ENCODE measurements at places on chromosomes 3 and 15.
A peak's percentile ranks its signal among the peaks of the same experiment; 100 is the strongest.

DNA sequence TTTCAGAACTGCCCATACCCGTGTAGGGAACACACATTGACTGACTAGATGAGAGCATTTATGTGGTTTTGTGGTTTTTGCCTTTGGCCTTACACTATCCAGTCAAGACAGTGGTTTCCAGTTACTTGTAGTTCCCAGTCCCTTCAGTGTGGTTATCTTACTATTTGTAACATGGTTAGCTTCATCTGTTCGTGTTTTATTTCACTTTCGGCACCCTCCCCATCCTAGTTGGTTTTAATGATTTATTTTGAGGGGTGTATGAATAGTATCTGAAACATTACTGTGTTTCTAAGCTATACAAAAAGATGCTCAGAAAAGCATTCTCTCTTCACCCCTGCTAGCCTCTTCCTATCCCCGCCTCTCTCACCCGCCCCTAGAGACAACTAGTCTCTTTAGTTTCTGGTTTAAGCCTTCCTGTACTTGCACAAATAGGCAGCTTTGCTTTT, 14.1 kb downstream of the LYSMD4 start:
- DNase-seq: no peak

- DNase-seq: no peak
Measured at GRCh38 chr15:79154483-79155135, 64.0 kb upstream of the RASGRF1 start.

- DNase-seq: no peak
Measured at GRCh38 chr3:129836381-129837064, 57.0 kb downstream of the TMCC1 start.

- no peak for DNase-seq
Measured at GRCh38 chr15:32886459-32886858, 168.7 kb downstream of the GREM1 start.

GRCh38 chr3:63343674-63344073, 65.6 kb downstream of the SYNPR start:
- peak; percentile 96 for DNase-seq

DNA sequence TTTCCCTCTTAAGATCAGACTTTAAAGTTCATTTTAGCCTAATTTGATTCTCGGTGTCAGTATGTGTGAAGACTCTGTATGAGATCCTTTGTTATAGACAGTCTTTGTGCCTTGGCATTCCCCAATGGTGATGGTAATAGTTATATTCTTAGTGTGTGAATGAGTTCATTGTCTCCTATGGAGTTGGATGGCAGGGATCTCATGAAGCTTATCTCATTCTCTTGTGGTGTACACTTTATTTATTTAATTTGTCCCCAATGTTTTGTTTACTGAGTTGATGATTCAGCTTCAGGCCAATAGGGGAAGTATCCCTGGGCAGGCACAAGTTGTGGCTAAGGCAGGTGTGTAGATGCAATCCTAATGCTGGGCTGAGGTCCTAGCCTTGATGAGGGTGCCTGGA, 222.0 kb upstream of the DPPA4 start:
- DNase-seq: no peak

GRCh38 chr3:50258979-50259378, 10.0 kb upstream of the SEMA3B start:
- DNase-seq: no peak

DNA sequence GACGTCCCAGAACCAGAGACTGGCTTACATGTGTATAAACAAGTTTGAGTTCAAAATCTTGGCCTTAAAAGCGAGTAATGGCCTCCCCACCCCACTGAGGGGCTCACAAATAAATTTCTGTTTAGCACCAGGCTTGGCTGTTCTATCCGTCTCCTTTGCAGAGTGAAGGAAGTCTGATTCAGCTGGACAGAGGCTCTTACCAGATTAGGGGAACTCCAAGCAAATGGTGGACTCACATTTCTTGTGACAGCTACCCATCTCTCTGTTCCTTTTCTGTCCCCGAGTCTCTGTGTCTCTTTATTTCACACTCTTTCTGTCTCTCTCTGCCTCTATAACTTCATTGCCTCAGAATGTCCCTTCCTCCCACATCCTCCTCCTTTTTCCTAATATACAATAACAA, 62.7 kb downstream of the DGKG start:
- no peak for DNase-seq

DNA sequence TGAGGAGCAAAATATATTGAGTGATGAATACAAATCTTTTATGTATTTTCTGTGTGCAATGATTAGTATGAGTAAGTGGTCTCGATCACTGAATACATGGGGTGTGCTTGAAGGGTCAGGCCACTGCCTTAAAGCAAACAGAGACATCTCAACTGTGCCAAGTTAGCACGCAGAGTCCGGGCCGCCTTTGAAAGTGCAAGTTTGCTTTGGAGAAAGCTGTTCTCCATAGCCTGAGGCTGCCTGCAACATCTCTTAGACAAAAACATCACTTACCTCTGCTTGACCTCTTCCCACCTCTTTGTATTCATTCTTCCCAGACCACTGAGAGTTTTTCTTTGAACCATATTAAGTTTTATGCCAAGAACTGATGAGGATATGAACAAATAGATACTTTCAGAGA, 267.0 kb downstream of the ZBTB20 start:
- DNase-seq: no peak

DNA sequence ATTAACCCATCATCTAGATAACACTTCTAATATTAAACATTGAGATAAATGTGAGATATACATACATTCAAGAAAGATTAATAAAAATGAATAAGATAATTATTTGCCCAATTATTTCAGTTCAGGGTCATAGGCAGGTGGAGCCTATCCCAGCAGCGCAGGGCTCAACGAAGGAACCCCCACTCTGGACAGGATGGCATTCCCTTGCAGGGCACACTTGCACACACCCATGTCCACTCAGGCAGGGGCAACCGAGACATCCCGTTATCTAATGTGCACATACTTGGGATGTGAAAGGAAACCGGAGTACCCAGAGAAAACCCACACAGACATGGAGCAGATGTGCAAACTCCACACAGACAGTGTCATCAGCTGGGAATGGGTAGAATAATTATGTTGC, 175.4 kb upstream of the CMC1 start:
- no peak for DNase-seq

- peak; percentile 66 for DNase-seq
Measured at GRCh38 chr3:90095811-90096210, 988.4 kb downstream of the EPHA3 start.

DNA sequence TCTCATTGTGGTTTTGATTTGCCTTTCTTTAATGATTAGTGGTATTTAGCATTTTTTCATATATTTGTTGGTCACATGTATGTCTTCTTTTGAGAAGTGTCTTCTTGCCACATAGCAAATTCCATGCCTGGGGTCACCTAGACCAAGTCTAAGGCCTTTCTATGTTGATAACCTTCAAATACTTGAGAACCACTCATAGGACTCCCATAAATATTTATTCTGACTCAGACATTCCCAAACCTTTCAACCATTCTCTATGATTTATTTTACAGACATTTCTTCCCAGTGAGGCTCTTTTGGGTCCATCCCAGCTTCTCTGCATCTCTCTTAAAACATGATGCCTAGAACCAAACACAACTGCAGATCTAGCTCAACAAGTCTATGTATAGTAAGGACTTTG, 69.2 kb downstream of the ATP8B4 start:
- DNase-seq: no peak

- DNase-seq: no peak
Measured at GRCh38 chr3:123068601-123069381, 2.0 kb downstream of the PDIA5 start.

DNA sequence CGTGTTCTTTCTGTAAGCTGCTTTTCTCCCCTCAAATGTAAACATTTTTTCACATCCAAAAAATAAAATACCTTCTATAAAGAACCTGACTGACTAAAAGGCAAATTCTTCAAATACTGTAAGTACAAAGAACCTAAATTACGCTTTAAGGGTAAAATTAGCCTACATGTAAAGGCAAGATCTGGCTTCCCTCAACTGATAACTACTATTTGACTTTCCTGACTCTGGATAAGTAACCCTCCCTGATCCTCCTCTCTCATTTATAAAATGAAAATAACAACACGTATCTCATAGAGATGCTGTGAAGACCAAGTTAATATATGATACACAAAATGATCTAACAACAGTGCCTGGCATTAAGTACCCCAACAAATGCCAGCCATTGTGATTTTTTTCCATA, 12.2 kb downstream of the ADAM10 start:
- no peak for DNase-seq

DNA sequence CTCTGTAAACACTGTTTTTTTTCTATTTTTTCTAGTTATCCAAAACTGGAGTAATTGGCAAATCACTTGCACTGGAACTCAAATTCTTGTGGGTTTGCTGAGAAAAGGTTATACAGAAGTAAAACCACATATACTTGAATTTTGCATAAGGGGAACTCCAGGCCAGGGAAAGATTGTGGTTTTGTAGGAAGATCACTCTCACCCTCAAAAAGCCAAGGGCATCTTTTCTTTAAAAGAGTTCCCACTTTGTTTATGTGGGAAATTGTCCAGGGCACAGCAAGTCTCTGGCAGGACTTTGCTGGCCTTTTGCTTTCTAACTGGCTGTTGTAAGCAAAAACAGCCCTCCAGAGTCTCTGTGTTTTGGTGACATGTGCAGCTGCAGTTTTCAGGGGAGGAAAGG, 340.3 kb upstream of the RBMS3 start:
- DNase-seq: peak; percentile 35

DNA sequence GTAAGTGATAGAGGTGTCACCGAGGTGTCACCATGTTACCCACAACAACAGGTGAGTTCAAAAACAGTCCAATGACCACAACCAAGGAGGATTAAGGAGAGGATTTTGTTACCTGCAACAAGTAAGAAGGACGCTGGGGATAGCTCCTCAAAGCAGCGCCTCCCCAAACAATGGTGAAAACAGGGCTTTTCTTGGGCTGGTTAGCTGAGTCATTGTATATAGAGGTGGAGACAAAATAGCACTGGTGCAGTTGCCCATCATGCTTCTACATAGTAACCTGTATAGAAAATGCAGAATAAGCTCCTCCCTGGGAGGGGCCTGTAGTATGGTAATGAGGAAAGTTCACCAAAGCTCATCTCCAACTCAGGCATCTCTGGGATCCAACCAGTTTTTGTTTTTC, 116.9 kb upstream of the EIF1B start:
- DNase-seq: no peak

DNA sequence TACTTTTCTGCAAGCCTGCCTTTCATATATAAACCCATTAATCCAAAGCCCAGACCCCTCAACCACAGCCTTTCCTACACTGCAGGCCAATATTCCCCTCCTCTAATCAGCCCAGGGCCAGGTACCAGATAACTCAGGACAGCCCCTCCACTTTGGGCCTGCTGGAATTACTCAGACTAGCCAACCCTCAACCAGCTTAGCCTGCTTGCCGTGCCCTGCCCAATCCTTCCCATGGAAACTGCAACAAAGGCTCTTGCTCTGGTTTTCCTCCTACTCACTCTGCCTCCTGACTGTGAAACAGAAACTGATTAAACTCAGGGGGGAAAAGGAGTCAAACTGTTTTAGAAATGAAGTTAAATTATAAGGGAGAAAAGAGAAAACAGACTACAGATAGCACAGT, 248.1 kb downstream of the KLF13 start:
- DNase-seq: no peak

DNA sequence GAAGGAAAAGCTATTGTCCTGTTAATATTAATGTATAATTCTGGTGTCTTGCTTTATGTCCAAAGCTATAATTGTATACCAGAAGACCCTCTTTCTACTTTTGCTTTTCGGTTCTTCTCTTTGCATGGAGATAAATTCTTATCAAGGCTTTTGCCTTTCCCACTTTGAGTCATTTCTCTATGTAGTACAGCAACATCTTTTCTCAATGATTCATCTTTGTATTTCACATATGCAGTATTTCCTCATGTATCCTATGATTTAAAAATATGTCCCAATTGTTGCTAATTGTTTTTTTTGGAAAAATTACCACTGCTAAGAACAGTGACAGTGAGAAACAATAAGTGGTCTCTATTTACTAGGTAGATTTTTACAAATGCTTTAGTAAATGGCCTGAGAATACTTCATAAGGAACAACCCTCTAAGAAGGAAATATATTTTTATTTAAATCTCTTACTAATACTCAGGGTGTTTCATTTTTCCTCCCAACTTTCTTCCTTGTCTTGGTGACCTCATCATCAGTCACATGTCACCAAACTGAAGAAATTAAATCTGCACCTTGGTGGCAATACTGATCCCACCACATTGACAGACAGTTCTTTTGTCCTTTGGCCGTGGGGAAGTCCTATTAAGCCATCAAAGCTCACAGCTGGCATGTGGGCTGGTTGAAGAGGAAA, 290.6 kb downstream of the SATB1 start:
- no peak for DNase-seq

DNA sequence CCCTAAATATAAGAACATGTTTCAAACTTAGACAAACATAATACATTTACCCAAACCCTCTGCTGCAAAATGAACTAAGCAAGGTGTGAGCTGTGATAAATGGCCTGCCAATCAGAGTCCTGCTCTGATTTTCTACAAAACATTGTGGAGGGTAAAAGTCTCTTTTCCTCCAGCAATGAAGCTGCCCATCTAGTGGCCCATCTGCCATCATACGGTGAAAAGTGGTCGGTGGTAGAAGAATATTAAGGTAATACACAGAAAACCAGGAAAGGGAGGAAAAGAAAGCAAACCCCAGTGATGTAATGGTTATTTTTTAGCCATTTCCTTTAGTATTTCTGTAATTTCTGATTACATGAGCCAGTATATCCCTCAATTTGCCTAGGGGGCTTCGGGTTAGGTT, 838.1 kb downstream of the TBL1XR1 start:
- DNase-seq: no peak

DNA sequence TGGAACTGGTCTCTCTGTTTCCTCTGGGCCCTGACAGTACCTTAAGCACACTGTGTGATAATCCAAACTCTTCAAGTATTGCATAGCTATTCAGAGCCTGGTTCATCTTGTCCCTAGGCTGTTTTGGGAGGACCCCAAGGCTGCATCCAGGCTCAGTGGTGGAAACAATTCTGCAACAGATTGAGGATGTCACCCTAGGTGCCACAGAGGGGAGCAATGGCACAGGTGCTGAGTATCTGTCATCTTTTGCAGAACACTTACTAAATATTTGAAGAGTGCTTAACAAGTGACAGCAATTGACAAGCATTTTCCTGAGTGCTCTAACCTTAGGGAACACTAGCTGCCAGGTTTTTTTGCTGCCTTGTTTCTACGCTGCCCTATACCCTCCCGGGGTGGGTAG, 27.8 kb downstream of the STARD5 start:
- no peak for DNase-seq

DNA sequence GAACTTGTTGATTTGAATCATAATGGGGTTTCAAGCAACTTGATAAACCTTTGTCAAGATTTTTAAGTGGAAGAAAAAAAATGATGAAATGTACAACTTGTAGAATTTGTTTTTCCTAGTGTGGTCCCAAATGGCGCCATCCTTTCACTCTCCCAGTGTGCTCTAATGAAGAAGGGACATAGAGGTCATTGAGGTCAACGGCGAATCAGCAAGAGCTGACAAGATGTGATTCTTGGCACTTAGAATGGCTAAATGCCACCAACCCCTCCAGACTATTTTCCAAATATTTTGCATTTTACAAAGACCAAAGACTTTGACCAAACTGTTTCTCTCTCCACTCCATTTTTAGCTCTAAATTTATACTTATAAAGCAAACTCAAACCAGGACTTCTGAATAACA, 320.2 kb upstream of the MME start:
- no peak for DNase-seq

GRCh38 chr3:194936659-194937058, 251.0 kb downstream of the FAM43A start:
- DNase-seq: no peak

All from muscle of back (tissue), 13 donors.